ENCODE measurements at places on chromosomes 5 and 9. TPM values are rescaled to one million over a fixed set of nuclear protein-coding genes. Genes with fewer than 3 reads are reported as not detected.

The SPINK7 gene
- total RNA-seq = not detected

The C9orf43 gene
- 1.0 TPM for total RNA-seq

The GZMA gene
- not detected for total RNA-seq

The PDE6A gene
- not detected for total RNA-seq

The SLC6A3 gene
- not detected for total RNA-seq

Data from thoracic aorta endothelial cell (primary cell).